ENCODE measurements at places on chromosomes 11 and 22.

DNA sequence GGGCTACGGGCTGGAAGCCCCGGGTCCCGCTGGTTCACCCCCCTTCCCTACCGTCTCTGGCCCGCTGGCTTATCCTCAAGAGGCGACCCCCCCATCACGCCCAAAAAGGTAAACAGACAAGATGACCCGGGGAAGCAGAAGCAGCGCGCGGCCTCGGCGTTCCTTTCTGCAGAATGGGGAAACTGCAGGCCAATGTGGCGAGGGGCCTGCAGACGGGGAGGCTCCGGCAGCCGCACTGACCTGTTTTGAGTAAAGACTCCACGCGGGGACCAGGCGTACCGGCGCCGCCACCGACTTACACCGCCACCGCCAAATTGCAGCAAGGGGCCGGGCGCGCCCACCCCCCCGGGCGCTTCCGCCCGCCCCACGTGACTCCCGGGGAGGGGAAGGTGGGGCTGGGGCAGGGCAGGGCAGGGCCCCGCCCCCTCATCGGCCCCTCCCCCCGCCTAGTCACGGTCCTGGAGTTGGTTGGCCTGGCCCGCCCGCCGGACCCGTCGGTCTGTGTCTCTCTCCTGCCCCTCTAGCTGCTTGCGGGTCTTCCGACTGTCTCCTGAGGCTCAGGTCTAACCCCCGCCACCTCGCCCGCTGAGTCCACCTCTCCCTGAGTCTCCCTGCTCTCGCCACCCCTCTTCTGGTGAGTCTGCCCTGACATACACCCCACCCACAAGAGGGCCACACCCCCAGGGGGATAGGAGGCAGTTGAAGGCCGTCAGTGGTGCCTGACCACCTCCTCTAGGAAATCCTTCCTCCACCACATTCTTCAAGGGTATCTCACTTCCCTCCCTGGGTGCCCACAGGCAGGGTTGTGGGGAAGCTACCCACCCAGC lies at the start of gene ARAP1:
Gene ARAP1, minus strand, starts transcription at position 321 of the 827 bp plus-strand sequence. CDS start 25,280 bp downstream, outside the sequence.
- DNase-seq = peak; percentile 52

DNA sequence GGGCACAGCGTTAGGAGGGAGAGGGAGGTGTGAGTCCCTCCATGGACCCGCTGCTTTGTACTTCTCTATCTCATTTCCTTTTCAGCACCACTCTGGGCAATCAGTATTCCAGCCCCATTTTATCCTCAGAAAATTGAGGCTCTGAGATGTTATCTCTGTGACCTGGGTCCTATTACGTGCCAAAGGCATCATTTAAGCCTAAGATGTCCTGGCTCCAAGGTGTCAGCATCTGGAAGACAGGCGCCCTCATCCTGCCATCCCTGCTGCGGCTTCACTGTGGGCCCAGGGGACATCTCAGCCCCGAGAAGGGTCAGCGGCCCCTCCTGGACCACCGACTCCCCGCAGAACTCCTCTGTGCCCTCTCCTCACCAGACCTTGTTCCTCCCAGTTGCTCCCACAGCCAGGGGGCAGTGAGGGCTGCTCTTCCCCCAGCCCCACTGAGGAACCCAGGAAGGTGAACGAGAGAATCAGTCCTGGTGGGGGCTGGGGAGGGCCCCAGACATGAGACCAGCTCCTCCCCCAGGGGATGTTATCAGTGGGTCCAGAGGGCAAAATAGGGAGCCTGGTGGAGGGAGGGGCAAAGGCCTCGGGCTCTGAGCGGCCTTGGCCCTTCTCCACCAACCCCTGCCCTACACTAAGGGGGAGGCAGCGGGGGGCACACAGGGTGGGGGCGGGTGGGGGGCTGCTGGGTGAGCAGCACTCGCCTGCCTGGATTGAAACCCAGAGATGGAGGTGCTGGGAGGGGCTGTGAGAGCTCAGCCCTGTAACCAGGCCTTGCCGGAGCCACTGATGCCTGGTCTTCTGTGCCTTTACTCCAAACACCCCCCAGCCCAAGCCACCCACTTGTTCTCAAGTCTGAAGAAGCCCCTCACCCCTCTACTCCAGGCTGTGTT lies 829 bp upstream of the APOC3 start:
- DNase-seq = no peak

DNA sequence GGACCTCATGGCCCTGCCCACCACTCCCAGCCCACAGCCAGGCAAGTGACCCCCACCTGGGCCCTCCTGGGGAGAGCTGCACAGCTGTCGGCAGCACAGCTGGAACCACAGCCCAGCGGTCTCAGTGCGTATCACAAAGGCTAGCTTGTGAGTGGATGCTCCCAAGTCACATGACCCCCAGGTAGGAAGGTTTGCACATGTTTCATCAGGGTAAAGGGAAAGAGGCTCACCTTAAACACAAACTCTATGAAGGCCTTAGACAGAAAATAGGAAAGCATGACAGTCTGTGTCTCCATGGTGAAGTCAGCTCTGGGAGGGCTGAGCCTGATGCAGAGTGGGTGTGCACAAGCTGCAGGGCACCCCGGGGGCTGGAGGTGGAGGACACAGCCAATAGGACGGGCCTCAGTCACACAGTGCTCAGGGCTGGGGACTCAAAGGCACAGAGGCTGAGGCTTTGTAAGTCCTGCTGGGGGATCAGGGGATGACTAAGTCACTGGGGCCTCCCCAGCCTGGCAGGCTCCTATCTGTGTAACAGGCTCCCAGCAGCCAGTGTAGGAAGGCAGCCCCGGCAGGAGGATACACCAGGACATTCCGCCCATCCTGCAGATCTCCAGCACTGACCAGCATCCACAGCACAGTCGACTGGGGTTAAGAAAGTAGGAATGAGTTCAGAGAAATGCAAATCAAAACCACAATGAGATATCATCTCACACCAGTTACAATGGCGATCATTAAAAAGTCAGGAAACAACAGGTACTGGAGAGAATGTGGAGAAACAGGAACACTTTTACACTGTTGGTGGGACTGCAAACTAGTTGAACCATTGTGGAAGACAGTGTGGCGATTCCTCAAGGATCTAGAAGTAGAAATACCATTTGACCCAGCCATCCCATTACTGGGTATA lies 22.0 kb downstream of the CELSR1 start:
- no peak for DNase-seq

DNA sequence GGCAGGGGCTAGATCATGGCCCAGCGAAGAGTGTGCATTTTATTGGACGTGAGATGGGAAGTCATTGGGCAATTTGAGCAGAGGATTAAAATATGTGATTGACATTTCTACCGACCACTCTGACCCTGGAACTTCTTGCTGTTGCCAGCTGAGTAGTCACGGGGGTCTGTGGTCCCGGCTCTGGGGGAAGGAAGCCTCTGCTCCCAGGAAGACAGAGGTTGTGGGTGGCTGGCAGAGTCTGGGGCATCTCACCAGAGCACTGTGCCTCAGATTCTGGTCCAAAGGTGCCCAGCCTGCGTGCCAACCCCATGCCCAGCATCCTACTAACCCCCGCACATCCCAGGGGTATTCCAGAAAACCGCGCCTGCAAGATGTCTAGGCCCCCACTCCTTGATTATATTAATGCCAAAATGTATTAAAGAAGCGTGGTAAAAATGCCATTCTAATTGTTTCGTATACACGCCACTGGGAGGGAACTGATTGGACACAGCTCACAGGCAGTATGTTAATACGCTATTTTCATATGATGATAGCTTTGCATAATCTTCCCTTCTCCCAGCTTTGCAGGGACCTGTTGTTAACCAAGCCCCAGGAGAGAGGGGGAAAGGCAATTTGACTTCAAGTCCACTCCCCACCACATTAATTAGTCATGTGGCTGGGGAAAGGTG lies 25.3 kb upstream of the LMO1 start:
- DNase-seq = no peak

GRCh38 chr11:93128574-93128973 lies 69.2 kb downstream of the SLC36A4 start:
- no peak for DNase-seq

DNA sequence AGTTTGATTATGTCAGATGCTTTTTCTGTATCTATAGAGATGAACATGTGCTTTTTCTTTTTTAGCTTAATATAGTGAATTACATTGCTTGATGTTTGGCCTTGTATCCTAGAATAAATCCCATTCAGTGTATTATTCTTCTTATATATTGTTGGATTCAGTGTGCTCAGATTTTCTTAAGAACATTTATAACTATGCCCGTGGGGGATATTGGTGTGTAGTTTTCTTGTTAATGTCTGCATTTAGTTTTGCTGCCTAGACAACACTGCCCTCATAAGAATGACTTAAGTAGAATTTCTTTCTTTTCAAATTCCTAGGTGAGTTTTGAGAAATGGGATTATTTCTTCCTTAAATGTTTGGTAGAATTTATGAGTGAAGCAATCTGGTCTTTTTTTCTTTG lies 98.5 kb downstream of the TMEM135 start:
- DNase-seq = no peak

- DNase-seq = no peak
These were observed 1434.8 kb downstream of the TBC1D22A start for GRCh38 chr22:48197189-48197690.
